Muscle of back (tissue), 13 donors: ENCODE measurements at places on chromosomes 5 and 9.

GRCh38 chr5:32848681-32849080 lies 137.6 kb downstream of the NPR3 start:
- no peak for DNase-seq

DNA sequence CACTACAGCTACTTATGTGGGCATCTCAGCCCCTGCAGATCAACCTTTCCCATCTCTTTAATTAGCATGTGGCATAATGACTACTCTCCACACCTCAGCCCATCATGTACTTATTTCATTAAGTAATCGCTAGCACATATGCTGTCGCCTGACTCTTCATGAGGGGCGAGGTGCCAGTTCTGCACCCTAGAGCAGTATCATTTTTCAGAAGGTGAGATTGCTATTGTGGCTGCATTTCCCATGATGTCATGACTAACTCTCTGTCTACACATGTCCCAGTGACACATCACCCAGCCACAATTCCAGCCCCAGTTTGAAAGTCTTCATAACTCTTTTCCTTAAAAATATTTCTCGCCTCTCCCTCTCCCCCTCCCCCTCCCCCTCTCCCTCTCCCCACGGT lies 7.6 kb upstream of the F2RL1 start:
- no peak for DNase-seq

DNA sequence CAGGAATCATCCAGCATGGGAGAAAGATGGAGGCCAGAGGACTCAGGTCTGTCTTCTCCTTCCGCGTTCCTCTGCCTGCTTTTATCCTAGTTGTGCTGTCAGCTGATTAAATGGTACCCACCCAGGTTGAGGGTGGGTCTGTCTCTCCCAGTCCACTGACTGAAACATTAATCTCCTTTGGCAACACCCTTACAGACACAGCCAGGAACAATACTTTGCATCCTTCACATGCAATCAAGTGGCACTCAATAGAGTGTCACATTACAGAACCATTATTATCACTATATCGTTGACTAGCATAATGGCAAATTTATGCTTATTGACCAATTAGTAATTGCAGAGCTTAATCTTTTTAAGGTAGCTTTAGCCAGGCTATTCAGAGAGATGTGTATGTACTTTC lies 64.8 kb downstream of the UNC13B start:
- no peak for DNase-seq

DNA sequence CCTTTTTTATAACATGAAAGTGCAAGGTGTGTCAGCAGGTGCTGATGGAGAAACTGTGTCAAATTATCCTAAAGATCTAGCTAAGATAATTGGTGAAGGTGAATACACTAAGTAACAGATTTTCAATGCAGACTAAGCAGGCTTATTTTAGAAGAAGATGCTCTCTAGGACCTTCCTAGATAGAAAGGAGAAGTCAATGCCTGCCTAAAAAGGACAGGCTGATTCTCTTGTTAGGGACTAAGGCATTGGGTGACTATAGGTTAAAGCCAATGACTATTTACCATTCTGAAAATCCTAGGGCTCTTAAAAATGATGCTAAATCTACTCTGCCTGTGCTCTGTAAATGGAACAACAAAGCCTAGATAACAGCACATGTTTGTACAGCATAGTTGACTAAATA lies 1682.4 kb downstream of the MAT2B start:
- no peak for DNase-seq

DNA sequence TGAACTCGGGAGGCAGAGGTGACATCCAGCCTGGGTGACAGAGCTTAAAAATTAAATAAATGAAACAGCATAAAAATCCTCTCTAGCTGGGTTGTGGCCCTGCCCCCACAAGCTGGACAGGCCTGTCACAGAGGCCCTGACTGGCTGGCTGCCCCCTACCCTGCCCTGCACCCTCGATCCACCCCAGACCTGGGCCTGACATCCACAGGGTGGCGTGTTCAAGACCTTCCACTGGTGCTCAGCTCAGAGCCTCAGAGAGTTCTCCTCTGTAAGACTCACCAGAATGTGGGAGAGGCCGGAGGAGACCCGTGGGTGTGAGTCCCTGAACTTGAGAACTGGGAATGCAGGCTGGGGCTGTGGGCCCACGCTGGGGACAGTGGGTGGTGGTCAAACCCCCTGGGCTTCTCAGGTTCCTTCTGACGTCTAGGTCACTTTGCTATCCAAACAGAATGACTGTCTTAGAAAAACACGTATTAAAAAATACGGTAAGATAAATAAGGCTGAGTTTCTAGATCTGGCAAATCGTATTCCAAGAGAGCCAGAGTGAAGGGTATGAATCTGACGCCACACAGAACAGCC lies 9.7 kb upstream of the WDR38 start:
- DNase-seq: no peak

DNA sequence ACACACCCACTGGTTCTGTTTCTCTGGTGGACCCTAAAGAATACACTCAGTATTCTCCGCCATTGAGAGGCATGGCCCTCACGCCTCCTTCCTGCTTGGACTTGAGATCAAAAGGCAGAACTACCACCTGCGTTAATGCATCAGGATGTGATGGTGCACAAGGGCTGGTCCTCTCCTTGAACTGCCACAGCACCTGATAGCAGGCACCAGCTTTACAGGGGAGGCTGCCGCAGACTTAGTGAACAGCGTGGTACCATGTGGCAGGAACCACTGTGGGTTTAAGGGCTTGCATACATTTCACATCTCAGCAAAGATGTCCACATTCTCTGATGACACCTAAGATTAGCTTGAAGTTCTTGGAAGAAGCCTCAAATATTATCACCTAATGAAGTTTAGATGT lies 208.7 kb downstream of the GADD45G start:
- DNase-seq: no peak

- DNase-seq: no peak
These were observed 628.3 kb downstream of the DNAH5 start for GRCh38 chr5:13316176-13316575.

DNA sequence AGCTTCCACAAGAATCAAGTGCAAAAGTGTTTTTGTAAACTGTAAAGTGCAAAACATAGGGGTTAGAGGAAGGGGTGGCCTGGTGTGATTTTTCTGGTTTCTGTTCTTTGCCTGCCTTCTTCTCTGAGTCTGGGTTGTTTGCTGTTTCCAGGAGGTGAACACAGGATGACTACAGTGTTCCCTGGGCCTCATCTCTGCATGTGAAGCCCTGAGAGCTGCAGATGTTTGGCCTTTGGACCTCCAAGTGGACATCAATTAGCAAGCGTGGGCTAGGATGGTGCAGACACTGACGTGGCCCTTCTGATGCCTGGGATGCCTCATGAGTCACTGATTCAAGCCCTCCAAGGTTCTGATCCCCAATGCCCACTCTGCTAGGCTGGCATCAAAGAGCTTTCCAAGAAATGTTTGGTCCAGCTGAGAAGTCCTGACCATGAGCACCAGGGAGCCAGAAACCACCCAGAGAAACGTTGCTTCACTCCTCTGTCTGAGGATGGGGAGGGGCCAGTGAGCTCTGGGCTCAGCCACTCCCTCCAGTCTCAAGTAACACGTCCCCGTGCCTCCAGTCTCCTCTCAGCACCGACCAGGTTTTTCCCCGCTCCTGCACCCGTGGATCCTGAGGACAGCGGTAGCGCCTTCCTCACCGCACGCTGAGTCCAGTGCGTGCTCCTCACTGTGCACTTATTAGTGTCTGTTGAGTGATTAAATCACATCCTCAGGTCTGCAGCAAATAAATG lies 7.6 kb downstream of the IL9 start:
- DNase-seq: no peak

- no peak for DNase-seq
These were observed 27.0 kb downstream of the MRPL36 start for GRCh38 chr5:1772634-1773033.

DNA sequence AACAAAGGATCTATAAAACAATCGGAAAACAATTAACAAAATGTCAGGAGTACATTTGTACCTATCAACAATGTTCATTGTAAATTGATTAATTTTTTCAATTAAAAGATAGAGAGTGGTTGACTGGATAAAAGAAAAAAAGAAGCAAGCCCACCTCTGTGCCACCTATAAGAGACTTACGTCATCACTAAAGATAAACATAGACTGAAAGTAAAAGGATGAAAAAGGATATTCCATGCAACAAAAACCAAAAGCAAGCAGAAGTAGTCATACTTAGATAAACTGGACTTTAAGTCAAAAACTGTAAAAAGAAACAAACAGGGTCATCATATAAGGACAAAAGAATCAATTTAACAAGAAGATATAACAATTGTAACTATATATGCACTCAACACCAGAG lies 197.4 kb downstream of the RASEF start:
- DNase-seq: no peak

GRCh38 chr9:114289106-114289505 lies 33.8 kb upstream of the ORM1 start:
- no peak for DNase-seq

- peak; percentile 81 for DNase-seq
These were observed 22.9 kb upstream of the NREP start for GRCh38 chr5:111779922-111780292.

DNA sequence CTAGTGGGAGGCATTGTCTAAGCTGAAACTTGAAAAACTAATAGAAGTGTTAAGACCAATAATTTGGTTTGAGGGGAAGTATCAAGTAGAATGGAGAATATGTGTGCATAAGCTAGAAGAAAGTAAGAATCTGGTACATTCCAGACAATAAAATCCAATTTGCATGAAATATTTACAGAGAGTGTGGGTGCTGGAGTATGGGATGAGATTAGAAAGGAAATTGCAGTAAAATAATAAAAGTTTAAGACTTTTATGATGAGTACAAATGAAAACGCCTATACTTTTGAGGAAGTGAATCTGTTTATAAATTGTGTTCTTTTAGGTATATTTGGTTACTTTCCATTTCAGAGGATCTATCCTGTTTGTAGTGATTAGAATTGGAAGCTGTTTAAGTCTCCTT lies 165.4 kb upstream of the TNC start:
- no peak for DNase-seq

GRCh38 chr5:77637998-77638762 lies at the start of gene OTP:
OTP (minus strand) TSS chr5:77638713; CDS start chr5:77638549, 164 bp downstream.
- peak; percentile 45 for DNase-seq
